ENCODE measurements at places on chromosomes 5 and 9.

DNA sequence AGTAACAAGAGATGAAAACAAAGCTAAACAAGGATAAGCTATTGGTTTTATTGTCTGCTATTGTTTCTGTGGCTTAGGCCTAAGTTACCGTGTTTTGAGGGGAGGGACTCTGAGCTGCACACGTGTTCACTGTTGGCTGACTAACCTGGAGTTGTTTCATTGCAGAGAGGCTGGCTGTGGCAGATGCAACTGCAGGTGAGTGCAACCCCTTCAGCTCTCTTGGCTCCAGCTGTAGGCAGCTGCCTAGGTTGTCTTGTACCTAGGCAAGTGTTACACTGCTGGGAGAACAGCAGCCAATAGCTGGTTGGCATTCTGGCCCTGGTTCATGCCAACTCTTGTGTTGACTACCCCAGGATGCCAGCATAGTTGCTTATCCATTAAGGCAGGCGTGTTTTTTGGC, 17.6 kb upstream of the MATR3 start:
- no peak for DNase-seq

DNA sequence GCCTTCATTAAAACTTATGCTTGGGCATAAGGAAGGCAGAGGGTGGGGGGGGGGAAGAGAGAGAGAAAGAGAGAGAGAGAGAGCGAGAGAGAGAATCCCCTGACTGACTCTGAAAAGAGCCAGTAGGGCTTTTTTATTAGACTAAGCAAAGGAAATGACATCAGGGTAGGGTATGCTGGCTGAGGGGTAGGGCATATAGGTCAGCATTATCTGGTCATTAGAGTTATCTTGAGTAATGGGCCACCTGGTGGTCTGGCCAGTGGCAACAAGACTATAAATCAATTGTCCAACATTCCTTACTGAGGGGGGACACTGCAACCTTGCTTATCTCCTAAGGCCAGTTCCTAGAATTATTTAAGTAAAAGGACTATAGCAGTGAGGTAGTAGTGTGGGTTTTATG, 67.2 kb downstream of the TSSK1B start:
- no peak for DNase-seq

DNA sequence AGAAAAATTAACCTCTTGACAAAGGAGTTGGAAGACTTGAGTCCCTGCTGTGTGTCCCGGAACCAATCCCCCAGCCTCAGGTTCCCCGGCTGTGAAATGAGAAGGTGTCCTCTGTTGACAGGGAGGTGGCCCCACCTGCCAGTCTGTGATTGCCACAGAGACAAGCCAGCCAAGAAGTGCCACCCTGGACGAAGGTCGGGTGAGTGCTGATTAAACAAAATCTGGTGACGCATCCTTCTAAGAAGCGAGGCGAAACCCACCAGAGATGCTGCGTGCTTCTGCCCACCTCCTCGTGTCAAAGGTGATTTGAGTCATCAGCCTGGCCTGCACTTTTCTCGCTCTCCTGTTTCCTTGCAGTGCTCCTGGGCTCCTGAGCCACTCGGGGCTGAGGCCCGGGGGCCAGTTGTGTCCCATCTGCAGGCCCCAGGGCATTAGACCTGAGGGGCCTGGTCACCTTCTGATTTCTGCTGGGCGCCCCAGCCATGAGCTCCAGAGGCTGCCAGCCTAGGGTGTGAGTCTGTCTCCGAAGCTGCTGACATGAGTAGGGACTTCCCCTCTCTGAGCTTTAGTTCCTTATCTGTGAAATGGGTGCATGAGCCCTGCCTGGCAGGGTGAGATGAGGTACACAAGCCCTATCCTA, 28.7 kb downstream of the NEK6 start:
- peak; percentile 75 for DNase-seq

DNA sequence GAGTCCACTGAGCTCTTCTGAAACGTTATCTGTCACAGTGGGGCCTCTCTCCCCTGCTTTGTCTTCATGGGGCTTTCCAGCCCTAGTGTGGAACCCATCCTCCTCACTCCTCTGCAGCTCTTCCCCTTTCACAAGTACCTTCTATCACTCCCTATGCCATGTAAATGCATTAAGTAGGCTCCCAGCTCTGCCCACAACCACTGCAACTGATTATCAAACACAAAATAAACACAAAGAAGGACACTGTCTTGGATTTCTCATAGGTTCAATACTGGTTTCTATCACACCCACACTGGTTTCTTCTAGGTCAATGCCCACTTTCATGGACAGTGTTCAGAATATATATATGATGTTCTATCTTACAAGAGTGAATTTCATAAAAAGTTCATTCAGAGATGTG, 139.4 kb downstream of the GNAQ start:
- peak; percentile 10 for DNase-seq

GRCh38 chr9:123637606-123637944, 281.6 kb downstream of the CRB2 start:
- DNase-seq: no peak

- DNase-seq: no peak
Measured at GRCh38 chr5:103436656-103437055, 125.9 kb downstream of the NUDT12 start.

- DNase-seq: no peak
Measured at GRCh38 chr9:13228431-13228830, 51.1 kb downstream of the MPDZ start.

DNA sequence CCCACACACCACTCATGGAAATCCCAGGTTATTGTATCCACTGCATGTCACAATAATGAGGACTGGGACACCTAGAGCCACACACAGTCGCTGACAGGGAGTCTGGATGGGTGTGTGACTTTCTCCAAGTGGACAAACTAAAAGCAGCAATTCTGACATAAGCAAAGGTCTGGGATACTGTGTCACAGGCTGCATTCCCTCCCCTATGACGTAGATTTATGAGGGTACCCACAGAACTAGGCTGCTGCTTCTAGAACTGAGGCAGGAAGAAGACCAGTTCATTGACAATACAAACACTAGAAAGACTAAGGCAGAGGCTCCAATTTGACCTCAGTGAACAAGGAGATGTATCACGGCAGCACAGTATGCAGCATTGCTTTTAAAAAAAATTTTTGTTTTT, 63.6 kb upstream of the TBCA start:
- no peak for DNase-seq

GRCh38 chr5:145848854-145849253, 13.7 kb upstream of the PRELID2 start:
- DNase-seq: no peak

- DNase-seq: peak; percentile 51
Measured at GRCh38 chr5:63401436-63402046, 560.7 kb downstream of the HTR1A start.
